ENCODE measurements at places on chromosomes 16 and 17.
A peak's percentile ranks its signal among the peaks of the same experiment; 100 is the strongest.

- DNase-seq, result no peak
Measured at GRCh38 chr17:79983456-79983855, 52.2 kb downstream of the TBC1D16 start.

DNA sequence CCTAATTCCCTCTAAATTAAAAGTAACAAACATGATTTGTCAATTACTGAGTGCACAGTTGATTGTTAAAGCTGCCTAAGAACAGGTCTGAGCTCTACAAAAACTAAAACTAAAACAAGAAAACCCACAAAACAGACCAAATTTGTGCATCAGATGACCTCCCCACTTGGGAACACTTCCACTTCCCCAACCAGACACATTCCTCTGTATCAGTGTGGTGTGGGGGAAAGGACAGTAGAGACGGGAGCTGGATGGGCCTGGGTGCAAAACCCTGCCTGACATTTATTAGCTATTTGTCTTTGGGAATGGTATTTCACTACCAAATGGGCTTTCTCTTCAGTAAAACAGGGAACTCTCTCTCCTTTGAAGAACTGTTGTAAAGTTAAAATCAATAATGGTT, 29.8 kb downstream of the STAT3 start:
- DNase-seq, result no peak

DNA sequence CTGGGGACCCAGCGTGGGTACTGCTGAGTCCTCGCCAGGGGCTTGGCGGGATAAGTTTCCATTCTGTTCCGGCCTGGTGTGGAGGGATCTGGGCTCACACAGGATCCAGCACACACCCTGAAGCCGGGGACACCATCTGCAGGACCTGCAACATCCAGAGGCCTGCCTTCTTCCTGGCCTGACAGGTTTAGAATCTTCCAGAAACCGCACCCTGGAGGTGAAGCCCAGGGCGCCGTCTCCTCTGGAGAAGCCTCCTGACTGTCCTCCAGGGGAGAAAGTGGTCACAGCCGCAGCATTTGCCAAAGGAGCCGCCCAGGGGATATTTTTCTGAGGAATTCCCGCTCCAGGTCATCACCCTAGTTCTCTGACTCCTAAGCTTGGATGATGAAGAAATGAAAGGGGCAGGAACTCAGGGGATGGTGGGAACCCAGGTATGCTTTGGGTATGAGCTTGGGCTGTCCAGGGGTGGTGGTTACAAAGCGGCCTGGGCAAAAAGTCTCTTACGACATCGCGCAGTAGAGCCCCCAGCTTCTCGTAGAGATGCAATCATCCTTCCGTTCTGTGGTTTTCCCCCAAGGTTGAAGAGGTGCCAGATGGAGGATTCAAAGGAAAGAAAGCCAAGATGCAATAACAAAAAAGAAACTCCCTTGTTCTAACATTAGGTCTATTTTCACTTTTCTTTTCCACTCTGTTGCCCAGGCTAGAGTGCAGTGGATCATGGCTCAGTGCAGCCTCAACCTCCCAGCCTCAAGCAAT, 9.1 kb upstream of the CRISPLD2 start:
- DNase-seq, result no peak

- no peak for DNase-seq
Measured at GRCh38 chr16:69345923-69346322, 5.7 kb downstream of the TMED6 start.

DNA sequence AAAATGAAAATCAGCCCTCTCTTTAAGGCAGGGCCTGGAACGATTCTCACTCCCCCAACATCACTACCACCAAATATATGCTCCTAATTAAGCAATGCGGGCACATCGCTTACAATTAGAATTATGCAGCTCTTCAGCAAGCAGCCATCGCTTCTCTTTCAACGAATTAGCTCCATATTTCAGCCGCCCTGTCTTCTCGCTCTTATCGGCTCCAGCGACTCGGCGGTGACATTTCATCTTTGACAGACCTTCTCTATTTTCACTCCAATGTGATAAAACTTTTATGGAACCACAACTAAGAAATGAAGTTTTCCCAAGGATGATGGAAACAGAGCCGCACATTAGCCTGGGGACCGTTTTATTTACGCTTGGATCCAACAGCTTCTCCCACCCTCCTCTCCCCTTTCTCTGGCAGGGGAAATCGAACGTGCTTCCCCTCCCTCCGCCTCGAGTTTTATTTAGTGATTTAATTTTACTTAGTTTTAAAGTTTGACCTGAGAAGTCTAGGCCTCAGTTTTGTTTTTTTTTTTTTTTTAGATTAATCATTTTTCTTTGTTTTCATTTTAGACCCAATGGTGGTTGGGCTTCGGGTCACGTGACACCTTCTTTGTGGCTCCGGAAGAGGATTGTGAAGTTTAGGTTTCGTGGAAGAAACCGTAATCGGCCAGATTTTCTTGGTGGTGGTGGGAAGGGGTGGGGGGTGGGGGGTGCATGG, 3.1 kb upstream of the HOXB2 start:
- DNase-seq, result peak; percentile 48

GRCh38 chr16:73068541-73069401, 20.8 kb upstream of the ZFHX3 start:
- DNase-seq, result peak; percentile 74

All from eye (tissue), 1 donor.